ENCODE measurements at places on chromosomes 4 and X. TPM values are rescaled to one million over a fixed set of nuclear protein-coding genes. Genes with fewer than 3 reads are reported as not detected.
A peak's percentile ranks its signal among the peaks of the same experiment; 100 is the strongest.

Gene TLR3
- total RNA-seq = 20.4 TPM

Gene MAPK10
- total RNA-seq = 247 TPM

Gene RPA4
- 4.5 TPM for total RNA-seq

Gene GPR50
- total RNA-seq = 0.26 TPM

Gene VCX3A
- total RNA-seq = not detected

- DNase-seq = no peak
Measured at GRCh38 chr4:62952366-62952765, 1456.9 kb downstream of the TECRL start.

- DNase-seq = no peak
Measured at GRCh38 chr4:119479180-119479808, 149.3 kb downstream of the PDE5A start.

DNA sequence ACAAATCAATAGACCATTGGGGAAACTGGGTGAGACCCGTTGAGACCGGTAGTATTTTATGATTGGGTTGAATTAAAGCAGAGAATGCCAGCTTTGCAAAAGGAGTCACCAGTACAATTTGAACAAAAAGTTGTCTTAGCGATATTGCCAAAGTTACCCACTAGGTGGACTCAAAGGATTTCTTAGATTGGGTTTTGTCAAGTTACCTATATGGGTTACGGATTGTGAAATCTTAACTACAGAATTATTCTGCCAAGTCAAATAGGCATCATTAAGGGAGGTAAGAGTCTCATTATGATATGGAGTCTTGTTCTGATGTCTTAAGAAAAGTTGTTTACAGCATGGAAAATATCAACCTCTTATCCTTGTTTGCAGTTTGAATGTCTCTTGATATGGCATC lies 15.0 kb upstream of the CT47A1 start:
- no peak for DNase-seq

DNA sequence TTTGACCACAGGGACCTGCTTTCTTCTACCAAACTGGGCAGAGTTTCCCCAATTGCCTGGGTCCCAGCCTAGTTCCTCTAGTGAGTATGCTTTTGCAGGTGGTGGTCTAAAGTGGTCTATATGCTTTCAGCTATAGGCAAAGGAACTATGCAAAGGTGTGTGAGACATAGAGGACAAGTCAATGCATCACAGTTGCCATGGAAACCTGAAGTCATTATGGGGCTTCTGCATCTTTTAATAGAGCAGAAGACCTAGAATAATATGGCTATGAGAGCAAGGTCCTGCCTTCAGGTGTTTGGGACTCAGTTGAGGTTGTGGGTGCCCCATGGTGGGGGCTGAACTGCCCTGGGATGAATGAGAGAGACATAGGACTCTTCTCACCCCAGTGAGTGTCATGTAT lies 92.1 kb upstream of the RAB40AL start:
- no peak for DNase-seq

DNA sequence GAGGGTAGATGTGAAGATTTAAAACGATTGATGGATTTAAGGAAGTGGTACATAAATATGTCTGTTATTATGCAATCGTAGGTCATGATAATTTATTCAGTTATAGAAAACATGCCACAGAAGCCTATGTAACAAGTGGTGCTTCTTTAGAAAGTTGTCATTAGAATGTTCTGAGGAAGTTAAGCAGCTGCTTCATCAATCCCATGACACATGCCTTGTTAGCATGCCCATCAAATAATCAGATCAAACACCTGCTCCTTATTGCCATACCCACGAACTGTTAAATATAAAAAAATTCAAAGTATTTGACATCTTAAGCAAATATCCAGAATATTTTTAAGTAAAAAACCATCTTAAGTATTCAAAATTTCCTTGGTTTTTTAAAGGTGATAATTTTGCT lies 76.4 kb upstream of the MYOZ2 start:
- DNase-seq = no peak

DNA sequence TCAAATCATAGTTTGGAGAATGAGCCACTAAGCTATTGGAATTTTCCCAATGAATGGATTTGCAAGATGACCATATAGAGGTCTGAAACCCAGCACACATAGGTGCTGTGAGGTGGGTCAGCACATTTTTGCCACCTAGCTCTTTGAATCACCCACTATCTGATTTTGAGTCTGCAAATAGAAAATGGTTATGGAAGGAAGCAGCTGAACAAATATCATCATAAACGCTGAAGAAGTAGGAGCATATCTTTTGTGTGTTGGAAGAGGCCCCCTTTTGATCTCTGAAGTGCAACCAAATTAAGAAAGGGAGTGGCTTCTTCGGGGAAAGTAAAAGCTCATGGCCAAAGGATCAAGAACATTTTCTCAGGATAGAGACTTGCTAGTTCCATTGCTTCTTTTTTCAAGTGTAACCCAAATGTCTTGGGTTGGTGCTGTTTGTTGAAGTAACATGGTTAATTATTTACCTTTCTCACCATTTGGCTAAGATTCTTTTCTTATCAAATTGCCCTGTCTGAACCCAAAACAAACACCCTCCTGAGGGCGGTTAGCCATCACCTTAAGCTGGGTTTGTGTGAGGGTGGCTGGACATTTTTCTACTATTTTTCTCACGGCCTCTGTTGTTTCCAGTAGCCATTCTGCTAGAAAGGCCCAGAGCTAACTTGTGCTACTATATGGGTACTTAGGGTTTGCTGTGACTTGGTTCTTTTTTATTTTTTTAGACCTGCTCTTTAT lies 18.4 kb upstream of the SORBS2 start:
- no peak for DNase-seq

GRCh38 chrX:106959901-106960300 lies 39.7 kb downstream of the CLDN2 start:
- no peak for DNase-seq

DNA sequence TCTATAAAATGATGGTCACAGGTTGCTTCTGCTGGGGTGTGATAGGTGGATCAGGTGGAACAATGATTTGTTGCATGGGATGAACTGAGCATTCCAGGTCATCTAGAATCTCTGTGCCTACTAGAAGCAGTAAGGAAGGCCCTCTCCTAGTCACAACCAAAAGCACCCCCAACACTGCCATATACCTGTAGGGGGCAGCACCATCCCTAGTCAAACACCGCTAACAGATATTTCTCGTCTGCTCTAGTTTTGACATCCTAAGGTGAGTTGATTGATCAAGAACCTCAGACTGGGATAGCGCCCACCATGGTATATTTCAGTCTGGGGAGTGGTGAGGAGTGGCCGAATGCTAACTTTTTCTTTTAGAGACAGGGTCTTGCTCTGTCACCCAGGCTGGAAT lies 160.2 kb downstream of the NHS start:
- DNase-seq = no peak

DNA sequence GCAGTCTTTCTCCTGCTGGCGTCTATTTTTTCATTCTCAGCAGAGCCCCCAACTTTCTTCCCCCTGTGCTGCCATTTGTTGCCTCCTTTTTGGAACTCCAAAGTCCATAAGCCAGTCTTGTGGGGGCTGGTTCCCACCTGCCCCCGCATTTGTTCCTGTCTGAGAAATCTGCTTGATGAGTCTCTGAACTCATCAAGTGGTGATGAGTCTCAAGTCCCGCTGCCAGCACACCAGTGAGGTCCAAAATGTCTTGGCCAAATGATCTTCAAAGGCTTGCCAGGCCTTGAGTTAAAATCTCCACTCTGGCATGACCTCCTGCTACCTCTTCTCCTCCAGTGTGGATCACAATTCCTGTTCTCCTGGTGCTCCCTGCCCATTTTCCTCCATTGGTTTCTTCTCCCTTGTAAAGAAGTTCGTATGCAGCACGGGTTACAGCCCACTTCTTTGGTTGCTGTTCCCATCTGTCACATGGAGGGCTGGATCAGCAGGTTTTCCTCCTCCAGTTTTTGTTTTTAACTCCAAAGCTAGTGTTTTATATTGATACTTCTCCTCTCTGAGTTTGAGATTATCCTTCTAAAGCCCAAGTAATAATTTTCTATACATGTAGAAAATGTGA lies 72.7 kb upstream of the LIMCH1 start:
- no peak for DNase-seq

GRCh38 chr4:158599765-158600498 lies 71.8 kb downstream of the C4orf46 start:
- DNase-seq = no peak

DNA sequence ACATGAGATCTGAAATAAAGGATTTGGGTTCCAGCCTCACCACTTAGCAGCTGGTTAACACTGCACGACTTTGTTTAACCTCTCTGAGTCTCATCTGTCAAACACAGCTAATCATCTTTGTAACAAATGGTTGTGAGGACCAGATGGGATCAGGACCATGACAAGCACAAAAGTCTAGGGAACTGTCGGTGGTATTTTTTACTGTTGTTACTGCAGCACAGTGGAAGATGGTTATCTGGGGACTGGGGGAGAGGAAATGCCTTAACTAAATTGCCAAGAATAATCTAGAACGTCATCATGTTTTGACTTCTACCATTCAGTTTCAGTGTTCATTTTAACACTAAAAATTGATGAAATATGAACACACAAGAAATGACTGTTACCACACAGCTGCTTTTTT lies 99.5 kb downstream of the ADGRA3 start:
- DNase-seq = no peak

GRCh38 chr4:97003715-97004114 lies 1139.6 kb downstream of the STPG2 start:
- DNase-seq = no peak

- DNase-seq = peak; percentile 53
Measured at GRCh38 chr4:118918388-118918787, 29.7 kb downstream of the SYNPO2 start.

DNA sequence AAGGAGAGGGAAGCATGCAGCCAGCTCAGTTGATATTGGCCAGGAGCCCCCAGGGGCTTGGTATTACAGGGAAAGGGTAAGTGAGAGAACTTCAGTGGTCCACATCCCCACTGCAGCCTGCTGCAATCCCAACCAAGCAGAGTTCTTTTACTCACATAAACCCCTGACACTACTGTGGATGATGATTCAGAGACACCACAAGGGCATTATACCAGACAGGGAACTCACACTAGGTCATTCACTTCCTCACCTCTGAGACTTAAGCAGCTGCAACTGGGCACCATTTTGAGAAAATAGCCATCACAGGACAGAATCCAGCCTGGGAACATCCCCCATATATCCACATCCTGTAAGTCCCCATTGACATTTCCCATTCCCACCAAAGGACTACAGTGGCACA lies 248.0 kb downstream of the INPP4B start:
- DNase-seq = no peak

DNA sequence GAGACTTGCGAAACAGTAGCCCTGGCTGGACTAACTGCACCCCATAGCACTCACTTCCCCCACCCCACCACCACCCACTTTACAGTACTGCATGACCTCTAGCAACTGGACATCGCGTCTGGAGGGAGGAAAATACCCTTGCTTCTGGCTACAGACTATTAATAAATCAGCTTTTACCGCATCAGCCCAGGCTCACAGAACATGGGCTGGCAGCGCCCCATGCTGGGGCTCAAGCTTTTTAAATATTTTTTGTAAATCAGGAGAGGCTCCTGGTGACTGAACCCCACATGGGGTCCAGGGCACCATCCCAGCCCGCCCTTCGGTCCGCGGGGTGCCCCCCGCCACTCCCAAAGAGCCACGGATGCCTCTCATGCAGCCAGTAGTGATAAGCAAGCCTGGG lies 2.7 kb downstream of the HS6ST2 start:
- DNase-seq = no peak

GRCh38 chr4:48243887-48244286 lies 25.8 kb downstream of the TEC start:
- no peak for DNase-seq

- no peak for DNase-seq
Measured at GRCh38 chr4:154560419-154560801, 2.4 kb upstream of the FGB start.

Measured in urinary bladder (tissue), 4 donors.